Stimulated activated CD8-positive, alpha-beta memory T cell treated with anti-CD3 and anti-CD28 coated beads, Interleukin-12 subunit alpha, Interleukin-12 subunit beta, amount 100 ng/mL, for 1 hour (primary cell): ENCODE measurements at places on chromosomes 2 and 18.

DNA sequence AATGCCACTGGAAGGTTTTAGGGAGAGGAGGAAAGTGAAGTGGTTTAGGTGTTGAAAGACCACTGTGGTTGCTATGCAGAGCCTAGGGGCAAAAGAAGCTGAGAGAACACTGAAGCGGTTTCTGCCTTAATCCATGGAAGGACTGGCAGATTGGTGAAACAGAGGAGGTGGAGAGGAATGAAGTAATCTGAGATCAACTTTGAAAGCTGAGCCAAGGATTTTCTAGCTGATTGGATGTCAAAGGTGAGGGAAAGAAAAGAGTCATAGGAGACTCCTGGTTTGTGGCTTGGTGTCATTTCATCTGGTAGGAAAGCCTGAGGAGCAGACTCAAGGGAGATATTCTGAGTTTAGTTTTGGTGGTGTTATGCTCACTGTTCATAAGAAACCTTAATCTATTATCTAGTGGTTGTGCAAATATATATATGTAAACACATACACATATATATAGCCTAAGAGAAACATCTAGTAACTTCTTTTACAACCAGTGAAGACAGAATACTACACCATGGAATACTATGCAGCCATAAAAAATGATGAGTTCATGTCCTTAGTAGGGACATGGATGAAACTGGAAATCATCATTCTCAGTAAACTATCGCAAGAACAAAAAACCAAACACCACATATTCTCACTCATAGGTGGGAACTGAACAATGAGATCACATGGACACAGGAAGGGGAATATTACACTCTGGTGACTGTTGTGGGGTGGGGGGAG lies 134.1 kb upstream of the CREB1 start:
- DNase-seq: no peak

DNA sequence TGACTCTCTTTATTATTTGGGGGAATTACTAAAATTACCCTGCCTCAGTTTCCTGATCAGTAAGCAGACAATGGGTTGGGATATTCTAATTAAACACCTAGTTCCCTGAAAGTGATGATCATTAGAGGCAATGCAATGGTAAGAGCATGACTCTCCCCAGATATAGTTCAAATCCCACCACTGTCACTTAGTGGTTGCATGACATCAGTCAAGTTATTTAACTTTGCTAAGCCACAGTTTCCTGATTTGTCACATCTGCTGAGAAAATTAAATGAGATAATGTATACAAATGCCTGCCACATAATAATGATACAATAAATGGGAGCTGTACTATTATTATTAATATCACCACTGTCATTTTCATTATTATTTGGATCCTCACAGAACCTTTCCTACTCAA lies 29.9 kb downstream of the ZEB2 start:
- DNase-seq: no peak

DNA sequence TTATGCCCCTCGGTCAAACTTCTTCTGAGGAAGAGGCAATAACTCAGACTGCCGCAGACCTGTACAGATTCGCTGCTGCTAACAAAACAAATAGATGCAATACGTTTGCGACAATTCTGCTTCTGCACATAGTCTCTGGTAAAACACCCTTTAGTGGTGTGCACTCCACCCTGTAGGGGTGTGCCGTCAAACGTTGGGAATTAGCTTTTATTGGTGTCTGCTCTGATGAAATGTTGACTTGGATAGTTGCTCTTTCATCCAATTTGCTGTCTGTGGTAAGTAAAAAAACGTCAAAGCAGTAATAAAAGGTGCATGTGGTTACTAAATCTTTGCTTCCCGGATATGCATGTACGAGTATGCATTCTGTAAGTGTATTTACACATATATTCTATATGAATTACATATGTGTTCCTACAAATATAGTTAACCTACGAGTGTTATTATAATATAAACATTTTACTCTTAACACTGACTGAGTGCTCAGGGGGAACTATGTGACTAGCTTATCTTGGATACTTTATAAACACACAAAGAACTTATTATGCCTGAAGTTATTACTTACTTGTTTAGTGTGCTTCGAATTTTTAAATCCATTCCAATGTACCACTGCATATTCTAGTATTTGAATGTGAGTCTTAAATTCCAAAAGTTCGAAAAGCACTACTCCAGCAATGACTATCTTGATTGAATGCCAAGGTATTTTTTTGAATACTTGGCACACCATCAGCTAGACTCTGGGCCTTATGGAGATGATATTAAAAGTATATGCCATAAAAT lies 610.2 kb downstream of the ZEB2 start:
- DNase-seq: no peak

- no peak for DNase-seq
These were observed 31.2 kb downstream of the TFCP2L1 start for GRCh38 chr2:121253674-121254240.

DNA sequence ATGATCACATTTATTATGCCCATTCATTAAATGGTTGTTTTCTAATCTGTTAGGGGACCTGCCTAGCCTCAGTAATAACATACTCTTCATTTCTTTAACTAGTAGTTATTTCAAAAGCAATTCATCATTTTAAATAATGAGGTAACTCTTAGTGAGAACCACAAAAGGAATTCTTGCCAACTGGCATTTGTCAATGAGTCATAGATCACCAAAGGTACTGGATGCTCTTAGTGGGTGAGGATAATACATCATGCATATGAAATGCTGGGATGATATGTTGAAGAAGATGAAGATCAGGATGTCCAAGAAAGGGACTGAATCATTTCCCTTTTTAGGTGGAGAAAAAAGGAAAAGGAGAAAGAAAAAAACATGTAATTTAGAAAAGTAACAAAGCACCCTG lies 826.2 kb upstream of the DDX18 start:
- no peak for DNase-seq

- no peak for DNase-seq
These were observed 1341.8 kb upstream of the NXPH2 start for GRCh38 chr2:140122001-140122400.

GRCh38 chr2:21291426-21291825 lies 167.7 kb downstream of the TDRD15 start:
- DNase-seq: no peak

GRCh38 chr2:27903649-27904404 lies 13.3 kb downstream of the BABAM2 start:
- no peak for DNase-seq

- DNase-seq: no peak
These were observed 54.8 kb downstream of the LRRFIP1 start for GRCh38 chr2:237682151-237682550.

- no peak for DNase-seq
These were observed 449 bp upstream of the ATRAID start for GRCh38 chr2:27211241-27211942.

DNA sequence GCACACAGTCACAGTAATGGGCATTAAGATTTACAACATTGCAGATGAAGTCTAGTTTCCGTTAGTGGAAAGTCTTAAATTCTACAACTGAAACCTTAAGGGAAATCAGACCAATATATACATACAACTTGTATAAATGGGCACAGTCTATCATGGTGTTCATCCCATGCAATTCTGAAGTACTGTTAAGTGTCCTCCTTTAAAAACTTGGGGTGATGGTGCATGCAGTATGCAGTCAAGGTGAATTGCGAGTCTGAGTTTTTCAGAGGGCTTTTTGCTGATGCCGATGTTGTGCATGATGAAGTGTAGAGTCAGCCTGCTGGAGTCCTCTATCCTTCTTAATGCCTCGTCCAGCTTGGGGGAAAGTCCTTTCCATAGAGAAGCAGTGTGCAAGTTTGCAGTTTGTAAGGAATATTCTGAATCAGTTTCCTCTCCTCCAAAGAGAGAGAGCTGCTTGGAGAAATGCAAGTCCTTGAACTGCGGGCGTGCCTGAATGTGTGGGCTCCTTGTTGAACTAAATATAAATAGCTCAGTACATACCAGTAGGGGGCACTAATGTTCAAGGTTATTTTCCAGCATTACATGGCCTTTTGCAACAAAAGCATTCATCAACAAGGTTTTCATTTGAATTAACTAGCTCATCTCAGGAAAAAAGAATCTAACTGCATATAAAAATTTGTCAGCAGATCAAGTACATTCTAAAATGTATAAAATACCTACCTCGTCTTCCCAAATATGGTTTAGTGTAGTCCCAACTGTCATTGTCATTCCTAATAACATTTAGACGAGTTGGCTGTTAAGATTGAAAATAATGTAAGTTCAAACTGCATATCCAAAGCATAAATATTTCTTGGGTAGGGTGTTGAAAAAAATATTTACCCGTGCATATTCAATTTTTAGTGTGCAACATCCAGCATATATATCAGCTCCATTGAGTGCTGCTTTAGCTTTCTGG lies 21.3 kb downstream of the HNRNPLL start:
- DNase-seq: peak; percentile 11

DNA sequence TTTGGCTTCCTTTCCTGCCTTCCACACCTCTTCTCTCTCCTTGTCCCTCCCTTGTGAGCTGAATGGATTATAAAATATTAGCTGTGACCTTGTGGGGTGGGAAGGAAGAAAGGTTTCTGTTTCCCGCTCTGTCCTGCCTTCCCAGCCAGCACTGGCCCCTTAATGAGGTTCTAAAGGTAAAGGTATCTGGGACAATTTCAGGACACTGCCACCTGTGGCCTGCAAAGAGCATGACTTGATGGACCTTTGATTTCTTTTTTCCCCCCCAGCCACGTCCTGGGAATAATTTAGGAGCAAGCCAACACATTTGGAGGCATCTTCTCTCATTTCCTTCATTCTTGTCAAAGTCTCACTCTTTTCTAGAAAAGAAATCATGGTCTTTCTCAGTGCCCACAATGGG lies 246.7 kb upstream of the EPAS1 start:
- no peak for DNase-seq

GRCh38 chr2:27849558-27850205 lies 40.5 kb downstream of the RBKS start:
- no peak for DNase-seq

- no peak for DNase-seq
These were observed 374.5 kb downstream of the NCKAP5 start for GRCh38 chr2:133193544-133194361.

DNA sequence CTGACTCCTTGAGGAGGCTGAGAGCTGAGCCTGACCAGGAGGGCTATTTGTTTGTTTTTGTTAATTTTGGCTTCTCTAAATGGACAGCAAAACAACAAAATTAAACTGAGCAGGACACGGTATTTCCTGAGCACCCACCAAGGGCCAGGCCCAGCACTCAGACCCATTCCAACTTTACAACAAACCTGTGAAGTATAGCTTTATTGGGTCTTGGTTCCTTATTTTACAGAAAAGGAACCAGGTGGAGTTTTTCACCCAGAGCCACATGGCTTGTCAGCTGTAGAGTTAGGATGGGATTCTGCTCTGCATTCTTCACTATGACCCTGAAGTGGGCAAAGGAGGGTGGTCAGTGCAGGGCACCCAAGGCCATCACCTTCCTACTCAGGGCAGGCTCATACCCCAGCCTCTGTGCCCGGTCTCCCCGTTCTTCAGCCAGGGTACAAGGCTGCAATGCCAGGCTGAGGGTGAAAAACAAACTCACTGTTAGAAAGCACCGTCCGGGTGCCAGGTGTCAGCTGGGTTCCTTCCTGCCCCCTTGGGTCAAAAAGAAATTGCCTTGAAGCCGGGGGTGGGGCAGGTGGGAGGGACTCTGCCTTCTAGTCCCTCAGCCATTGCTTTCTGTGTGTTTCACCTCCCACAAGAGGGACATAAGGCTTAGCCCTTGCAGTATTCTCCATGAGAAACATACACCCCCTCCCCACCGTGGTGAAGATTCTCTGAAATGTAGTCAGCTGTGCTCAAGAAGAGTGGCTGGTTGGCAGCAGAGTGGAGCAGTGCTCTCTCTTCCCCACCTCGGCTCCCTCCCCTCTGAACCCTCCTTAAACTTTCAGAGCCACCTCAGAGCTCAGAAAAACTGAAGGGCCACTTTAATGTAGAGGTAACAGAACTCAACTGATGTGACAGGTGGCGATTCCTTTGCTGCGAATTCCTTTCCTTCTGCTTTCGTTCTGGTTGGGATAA lies 2.2 kb downstream of the PSD4 start:
- DNase-seq: no peak

DNA sequence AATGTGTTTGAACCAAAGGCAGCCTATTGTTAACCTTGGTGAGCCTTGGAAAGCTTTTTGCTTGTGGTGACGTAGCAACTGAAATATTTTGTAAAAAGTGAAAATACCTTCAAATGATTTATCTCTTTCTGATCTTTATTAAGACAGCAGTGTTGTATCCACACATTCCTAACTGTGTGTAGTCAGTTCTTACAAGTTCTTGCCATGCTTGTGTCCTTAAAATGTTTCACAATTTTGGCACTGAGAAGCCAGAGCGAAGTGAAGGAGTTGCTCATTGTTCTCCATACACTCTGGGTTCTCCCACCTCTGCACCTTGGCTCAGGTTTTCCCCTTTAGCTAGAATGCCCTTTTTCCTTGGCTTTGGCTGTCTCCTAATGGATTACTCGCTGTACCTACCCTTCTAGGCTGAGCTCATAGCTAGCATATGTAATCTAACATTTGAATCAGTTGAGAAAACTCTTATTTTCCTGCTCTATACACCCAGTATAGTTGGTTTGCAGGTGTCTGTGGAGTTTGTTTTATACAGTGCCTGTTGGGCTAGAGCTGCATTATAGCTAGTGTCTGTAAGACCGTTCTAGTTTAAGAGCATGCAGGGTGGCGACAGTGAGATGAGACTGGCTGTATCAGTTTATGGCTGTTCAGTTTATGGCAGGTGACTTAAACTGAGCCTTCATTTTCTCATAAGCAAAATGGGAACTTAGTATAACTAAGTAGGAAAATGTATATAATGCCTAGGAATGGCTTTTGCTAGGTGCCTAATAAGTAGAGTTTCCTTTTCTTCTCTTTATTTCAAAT lies 45.5 kb downstream of the FMNL2 start:
- DNase-seq: no peak

GRCh38 chr2:137879121-137879520 lies 85.2 kb upstream of the HNMT start:
- no peak for DNase-seq

- DNase-seq: no peak
These were observed 226.0 kb downstream of the DPP10 start for GRCh38 chr2:114668415-114668814.

DNA sequence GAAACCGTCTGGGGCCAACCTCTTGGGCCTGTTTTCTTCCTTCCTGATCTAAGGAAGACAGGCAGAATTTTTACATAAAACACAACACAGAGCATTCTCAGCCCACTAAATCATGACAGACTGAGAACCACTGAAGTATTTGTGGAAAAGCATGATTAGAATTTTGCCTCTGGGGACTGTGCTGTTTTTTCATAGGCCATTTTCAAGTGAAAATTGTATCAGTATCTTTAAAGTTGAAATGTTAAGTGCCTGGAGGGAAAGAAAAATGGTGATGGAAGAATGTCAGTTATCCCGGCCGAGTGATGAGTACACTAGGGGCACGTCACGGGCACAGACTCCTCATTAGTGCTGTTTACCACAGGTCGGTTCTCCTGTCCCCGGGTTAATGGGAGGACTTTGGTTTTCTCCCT lies 36.9 kb downstream of the EHD3 start:
- no peak for DNase-seq

GRCh38 chr2:46335391-46336282 lies 38.4 kb downstream of the EPAS1 start:
- DNase-seq: no peak

GRCh38 chr18:78629426-78629825 lies 350.2 kb upstream of the SALL3 start:
- no peak for DNase-seq

GRCh38 chr2:231373786-231374349 lies 21.6 kb upstream of the B3GNT7 start:
- DNase-seq: no peak
